KG1 (cell line): ENCODE measurements at places on chromosomes 11 and 22.

DNA sequence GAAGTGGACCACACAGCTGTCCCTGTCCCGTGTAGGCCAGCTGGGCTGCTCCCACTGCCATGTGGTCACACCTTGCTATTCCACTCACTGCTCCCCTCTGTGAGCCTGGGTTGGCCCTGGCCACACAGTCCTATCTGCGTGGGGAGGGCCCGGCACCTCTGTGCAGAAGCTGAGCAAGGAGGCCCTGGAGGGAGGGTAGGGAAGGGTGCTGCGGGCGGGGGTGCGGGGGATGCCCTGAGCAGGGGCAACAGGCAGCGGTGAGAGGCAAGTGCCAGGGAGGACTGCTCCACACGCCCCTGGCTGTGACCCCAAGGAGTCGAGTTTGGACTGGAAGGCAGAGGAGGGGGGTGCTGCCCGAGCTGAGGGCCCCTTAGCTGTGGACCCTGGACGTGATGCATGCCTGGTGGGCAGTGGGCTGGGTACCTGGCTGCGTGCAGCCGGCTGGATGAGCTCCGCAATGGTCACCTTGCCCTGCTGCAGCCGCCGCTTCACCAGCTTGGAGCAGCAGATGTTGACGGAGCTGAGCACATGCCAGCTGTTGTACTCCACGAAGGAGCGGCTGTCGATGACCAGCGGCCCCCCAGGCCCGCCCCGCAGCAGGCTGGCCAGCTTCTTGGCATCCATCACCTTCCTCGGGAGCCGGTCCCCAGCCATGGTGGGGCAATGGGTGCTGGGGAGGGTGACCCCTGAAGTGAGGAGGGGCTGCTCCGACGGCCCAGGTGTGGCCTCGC lies 6.7 kb downstream of the DUSP8 start:
- no peak for DNase-seq

GRCh38 chr11:75431533-75432525 lies 1.2 kb downstream of the KLHL35 start:
- DNase-seq: no peak

- DNase-seq: no peak
Measured at GRCh38 chr11:65882120-65883057, 2.8 kb downstream of the CTSW start.

DNA sequence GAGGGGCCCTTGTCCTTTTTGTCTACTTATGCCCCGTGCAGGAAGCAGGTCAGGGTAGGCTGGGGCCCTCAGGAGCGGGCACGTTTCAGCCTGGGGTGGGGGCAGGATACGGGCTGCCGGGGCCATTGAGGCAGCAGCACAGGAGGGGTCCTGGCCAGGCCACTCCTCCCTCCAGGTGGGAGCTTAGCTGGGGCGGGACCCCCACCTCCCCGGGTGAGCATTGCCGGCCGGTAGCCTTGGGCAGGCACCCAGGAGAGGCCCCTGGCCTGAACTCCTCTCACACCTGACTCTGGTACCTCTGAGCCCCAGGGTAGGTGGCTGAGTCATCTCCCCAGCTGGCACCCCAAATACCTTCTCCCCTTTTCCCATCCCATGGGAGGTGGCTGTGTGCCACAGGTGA lies 5.0 kb upstream of the MUC6 start:
- no peak for DNase-seq

GRCh38 chr11:107385361-107385981 lies 72.2 kb downstream of the CWF19L2 start:
- DNase-seq: no peak
